HT-29 (cell line): ENCODE measurements at places on chromosomes 5 and 9.

DNA sequence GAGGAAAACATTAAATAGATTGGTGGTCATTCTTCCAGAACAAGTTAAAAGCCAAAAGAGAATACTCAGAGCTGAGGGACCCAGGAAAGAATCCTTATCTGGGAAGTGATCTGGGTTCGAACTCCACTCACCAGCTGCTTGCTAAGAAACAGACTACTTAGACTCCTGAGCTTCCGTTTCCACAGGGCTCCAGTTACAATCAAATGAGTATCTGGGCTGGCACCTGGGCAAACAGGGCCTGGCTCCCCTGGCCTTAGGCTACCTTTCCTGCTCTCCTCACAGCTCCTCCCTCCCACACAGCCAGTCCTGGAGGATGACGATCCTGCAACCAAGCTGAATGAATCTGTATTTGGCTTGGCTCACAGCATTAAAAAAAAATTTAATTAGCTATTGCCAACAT lies 2.5 kb downstream of the MAPK9 start:
- no peak for DNase-seq

GRCh38 chr9:133855802-133856521 lies 117.8 kb upstream of the SARDH start:
- peak; percentile 68 for DNase-seq

DNA sequence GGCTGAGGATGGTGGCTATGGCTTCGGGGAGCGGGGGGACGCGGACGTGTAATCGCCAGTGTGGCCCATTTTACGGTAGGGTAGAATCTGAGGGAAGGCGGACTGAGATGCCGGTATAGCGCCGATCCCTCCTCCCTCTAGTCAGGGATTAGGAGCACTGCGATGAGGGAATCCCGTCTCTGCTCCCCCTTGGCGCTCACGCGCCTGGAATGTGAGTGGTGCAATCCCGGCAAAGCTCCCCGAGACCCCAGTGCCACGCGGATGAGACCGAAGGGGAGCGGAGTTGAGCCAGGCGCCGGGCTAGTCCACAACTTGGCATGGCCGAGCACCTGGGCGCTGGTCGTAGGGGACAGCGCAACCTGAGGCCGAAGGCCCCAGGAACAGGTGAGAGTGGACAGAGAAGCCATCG lies 2.2 kb downstream of the NPR3 start:
- DNase-seq = no peak

DNA sequence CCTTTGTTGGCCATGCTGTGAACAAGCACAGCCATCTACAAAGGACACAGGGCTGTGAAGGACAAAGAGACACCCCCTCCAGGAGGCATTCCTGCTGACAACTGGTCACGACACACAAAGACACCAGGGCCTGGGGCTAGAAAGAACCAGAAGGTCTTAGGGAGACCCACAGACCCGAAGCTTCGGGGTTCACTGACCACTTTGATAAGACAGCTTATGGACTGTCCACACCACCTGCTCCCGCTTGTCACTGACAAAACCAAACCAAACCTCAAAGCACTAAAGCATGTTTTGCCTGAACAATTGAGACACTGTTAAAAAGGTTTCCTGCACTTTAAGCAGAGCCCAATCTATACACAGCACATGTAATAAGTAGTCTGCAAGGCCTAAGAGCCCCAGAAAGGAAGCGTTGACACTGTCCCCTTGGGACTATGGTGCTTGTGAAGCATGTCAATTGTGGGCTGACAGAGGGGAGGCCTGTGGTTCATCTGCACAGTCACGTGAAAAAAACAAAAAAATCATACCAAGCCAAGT lies 185.0 kb downstream of the GAPVD1 start:
- no peak for DNase-seq

GRCh38 chr9:39587844-39588499 lies 232.5 kb downstream of the SPATA31A1 start:
- no peak for DNase-seq

DNA sequence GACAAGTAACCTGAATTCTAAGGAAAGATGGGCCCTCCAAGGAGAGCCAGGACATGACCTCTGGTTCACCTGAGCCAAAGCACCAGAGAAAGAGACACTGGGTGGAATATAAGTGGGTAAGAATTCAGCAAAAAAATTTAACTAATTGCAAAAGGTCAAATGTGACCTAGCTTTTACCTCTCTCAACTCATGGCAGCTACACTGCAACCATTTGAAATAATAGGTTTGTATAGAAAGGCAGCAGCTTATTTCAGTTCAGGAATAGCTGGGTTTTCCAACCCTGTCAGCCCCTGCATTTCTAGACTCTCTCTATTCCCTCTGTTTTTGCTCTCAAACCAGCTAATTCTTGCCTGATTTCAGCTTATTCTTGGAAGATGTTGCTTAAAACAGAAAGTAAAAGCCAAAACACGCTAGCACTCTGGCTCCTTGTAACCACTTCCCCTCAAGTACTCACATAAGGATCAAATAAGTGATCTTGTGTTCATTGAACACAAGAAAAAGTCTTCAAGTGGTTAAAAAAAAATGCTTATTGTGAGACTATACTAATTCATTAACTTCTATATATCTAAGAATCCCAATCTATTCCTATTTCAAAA lies 101.1 kb upstream of the NR4A3 start:
- no peak for DNase-seq

GRCh38 chr9:80673496-80673895 lies 1015.9 kb downstream of the TLE1 start:
- DNase-seq = no peak

DNA sequence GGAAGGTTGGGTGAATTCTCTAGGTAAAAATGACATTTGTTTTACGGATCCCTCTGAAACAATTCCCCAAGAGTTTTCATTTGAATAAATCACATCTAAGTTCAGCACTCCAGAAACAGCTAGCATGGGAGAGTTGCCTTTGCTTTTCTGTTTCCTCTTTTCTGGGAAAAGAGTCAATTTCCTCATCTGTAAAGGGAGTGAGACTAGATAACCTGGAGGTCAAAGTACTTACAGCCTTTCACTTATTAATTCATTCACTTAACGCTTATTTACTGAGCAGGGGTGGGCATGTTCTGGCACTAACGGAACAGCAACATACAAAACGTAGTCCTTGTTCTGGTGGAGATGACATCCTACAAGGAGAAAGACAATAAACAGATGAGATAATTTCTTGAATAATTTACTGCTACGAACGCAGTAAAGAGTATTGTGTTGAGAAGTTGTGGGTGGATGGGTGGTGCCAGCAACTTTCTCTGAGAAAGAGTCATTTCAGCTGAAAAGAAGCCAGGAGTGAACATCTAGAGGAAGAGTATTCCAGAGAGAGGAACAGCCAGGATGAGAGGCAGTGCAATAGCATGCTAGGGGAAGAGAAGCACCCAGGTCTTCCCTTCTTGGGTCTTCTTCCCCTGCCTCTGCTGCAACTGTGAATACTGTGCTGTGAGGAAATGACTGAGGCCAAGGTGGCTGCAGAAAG lies 335.6 kb downstream of the ZSWIM6 start:
- DNase-seq = no peak

DNA sequence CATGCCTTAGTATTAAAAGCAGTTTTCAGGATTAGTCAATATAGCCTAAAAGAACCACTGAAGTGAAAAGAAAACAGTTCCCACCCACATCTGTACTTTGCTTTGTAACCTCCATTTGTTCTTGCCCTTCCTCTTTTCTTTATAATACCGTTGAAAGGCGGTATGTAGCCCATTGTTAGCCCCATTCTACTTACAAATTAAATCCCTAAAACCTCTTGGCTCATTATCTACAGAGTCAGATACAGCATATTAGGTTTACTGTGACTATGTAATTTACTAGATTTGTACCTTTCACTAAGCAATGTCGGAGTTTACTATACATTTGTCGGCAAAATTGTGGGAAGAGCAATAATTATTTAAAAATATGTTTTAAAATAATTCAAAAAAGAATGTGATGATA lies 17.3 kb downstream of the ALDH1A1 start:
- DNase-seq = no peak

- DNase-seq = no peak
Observed at GRCh38 chr5:164306662-164307061, 801.2 kb downstream of the MAT2B start.

- no peak for DNase-seq
Observed at GRCh38 chr9:32644698-32645097, 9.2 kb upstream of the TAF1L start.

- DNase-seq = no peak
Observed at GRCh38 chr5:74870299-74871067, 4.3 kb upstream of the FAM169A start.

- DNase-seq = no peak
Observed at GRCh38 chr5:62589504-62589903, 10.9 kb downstream of the LRRC70 start.

GRCh38 chr5:116360008-116360853 lies 214.4 kb downstream of the SEMA6A start:
- DNase-seq = no peak

DNA sequence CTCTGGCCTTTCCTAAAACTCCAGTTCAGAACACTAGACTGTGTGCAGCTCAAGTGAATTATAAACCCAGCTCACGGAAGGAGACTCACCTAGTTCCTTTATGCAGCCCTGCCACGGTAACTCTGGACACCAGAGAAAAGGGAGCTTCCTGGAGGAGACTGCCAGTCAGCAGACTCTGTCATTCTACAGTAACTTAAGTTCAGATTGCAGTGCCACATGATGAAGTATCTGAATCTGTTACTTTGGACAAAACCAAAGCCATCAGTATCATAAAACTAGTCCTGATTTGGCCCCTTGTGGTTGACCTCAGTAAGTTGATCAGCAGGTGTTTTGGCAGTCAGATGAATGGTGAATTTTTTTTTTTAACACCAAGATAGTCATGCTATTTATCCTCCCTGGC lies 2.7 kb downstream of the MTRR start:
- no peak for DNase-seq

DNA sequence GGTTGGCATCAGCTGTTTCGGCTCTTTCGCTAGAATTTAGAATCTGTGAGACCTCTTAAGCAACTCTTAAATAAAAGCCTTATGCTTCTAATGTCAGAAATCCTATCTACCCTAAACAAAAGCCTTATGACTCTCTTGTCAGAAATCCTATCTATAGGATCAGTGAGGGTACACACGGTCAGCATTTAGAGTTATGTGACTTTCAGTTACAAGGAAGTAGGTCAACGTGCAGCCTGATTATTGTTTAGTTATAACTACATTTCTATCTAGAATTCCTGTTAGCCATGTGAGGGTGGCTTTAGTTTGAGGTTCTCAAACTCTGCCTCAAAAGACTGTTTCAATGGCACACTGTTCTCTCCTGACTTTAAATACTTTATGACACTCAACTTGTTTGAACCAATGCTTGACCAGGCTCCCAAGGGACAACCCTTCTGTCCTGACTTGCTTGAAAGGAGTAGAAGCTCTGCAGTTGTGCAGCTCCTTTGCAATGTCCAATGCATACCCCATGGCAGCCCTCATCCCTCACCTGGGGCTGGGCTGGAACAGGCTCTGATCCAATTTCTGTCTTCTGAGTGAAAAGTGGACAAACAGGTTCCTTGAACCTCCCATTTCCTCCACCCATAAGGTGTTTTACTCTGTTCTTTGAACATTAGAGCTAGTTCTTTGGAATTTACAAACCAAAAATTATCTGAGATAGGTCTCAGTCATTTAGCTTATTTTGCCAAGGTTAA lies 251.6 kb upstream of the PIK3R1 start:
- peak; percentile 93 for DNase-seq

GRCh38 chr9:2396622-2397285 lies 224.8 kb upstream of the VLDLR start:
- no peak for DNase-seq

- DNase-seq = no peak
Observed at GRCh38 chr9:111851553-111851952, 45.1 kb upstream of the UGCG start.

GRCh38 chr5:178496214-178496613 lies 94.0 kb downstream of the COL23A1 start:
- no peak for DNase-seq

- DNase-seq = no peak
Observed at GRCh38 chr9:90680534-90680933, 37.9 kb upstream of the DIRAS2 start.

- no peak for DNase-seq
Observed at GRCh38 chr5:149240354-149240998, 31.2 kb upstream of the AFAP1L1 start.

GRCh38 chr5:141525653-141526052 lies 36.8 kb downstream of the PCDHGC5 start:
- peak; percentile 24 for DNase-seq

- no peak for DNase-seq
Observed at GRCh38 chr5:171269717-171270116, 39.3 kb upstream of the TLX3 start.

GRCh38 chr9:129597355-129598088 lies 23.4 kb downstream of the C9orf50 start:
- peak; percentile 94 for DNase-seq
